ENCODE measurements at places on chromosomes 3 and 15.

- no peak for DNase-seq
These were observed 167.9 kb upstream of the CBLB start for GRCh38 chr3:106036696-106037095.

DNA sequence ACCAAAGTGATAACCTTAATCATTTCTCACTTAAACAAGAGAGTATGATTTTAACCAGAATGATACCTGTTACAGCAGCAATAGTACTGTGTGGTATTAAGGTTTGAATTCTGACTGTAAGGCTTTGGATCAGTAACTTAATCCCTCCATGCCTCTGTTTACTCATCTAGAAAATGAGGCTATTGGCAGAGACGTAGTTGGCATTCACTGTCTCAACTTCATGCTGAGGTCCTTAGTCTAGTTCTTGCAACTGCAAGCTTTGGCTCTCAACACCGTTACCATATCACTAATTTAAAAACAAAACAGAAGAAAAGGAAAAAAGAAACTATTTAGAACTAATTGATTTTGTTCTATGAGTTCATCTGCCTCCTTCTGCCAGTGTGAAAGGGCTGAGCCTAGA lies 875.4 kb downstream of the MCTP2 start:
- DNase-seq = no peak

- DNase-seq = no peak
These were observed 839.8 kb downstream of the NTRK3 start for GRCh38 chr15:87416591-87417257.

- no peak for DNase-seq
These were observed 34.2 kb downstream of the CLEC3B start for GRCh38 chr3:45060165-45060892.

DNA sequence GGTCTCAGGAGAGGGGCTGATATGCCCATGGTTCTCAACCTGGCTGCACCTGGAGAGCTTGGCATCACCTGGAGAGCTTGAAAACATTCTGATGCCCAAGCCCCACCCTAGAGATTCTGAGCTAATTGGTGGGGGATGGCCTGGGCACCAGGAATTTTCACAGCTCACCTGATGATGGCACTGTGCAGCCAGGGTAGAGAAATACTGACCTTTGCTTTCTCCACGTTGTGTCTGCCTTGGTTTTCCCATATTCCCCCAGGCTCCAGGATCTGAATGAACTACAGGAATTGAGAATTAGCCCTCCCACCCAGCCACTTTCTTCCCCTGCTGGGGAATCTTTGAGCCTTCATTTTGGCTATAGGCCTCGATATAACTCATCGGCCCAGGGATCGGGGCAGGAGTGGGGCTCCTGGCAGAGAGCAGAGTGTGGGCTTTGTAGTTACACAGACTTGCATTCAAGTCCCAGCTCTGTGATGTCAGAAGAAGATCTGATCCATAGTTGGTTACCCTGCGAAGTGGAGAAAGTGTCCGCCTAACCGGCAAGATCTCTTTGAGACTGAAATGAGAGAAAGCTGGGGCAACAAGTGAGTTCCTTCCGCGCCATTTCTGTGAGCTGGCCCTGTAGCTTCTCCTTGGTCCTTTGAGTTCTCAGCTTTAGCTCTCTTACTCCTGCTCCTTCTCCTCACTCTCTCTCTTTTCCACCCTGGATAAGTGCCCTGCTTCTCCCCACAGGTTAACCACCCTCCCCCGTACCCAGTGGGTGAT lies 33.1 kb upstream of the UBE2Q2 start:
- DNase-seq = no peak

GRCh38 chr15:78988361-78988911 lies 43.6 kb upstream of the CTSH start:
- DNase-seq = no peak

DNA sequence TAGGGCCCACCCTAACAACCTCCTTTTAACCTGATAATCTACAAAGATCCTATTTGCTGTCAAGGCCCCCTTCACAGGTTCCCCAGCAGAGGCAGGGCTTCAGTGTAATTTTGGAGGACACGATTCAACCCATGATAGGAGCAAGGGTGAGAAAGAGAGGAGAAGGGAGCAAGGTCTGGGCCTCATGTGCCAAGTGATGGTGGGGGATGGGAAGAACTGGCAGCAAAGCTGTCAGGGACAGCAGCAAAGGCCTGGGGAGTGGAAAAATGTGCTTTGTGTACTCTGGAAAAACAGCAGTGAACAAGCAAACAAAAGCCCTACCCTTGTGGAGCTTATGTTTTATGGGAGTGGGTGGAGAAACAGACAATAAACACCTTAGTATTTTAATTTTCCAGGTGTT lies 2.7 kb upstream of the GALNT15 start:
- no peak for DNase-seq

DNA sequence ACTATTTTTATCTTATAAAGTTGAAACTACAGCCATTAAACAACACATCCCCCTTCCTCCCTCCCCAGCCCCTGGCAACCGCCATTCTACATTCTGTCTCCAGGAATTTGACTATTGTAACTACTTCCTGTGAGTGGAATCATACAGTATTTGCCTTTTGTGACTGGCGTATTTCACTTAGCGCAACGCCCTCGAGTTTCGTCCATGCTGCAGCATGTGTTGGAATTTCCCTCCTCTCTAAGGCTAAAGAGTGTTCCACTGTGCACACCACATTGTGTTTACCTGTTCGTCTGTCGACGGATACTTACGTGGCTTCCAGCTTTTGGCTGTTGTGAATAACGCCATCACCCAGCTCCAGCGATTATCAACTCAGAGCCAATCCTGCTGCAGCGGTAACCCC lies 52.0 kb upstream of the DLG1 start:
- DNase-seq = no peak

GRCh38 chr3:157067114-157067513 lies 92.8 kb downstream of the CCNL1 start:
- no peak for DNase-seq

DNA sequence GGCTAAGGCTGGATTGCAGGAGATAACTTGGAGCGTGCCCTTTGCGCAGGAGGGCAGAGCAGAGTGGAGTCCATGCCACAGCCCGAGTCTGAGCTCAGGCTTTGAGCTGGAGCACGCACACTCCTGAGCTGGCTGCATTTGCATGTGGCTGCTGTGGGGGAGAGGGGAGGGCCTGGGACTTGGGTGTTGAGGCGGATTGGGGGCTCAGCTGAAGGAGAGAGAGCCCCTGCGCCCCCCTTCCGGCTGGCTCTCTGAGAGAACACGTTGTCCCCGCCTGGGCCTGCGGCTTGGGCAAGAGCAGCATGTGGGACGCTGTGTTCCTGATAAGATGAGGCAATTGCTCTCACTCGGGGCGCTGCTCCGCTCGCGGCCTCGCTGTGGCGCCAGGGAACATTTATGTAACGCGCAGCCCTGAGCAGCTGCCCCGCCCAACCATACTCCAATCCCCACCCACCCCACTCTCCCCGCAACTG lies 39.1 kb downstream of the KLF13 start:
- peak; percentile 79 for DNase-seq

GRCh38 chr3:113266738-113267137 lies 55.4 kb downstream of the BOC start:
- no peak for DNase-seq

GRCh38 chr3:127637546-127637945 lies 8.6 kb downstream of the PODXL2 start:
- no peak for DNase-seq

GRCh38 chr3:174457758-174458157 lies 401.4 kb upstream of the NAALADL2 start:
- DNase-seq = no peak

DNA sequence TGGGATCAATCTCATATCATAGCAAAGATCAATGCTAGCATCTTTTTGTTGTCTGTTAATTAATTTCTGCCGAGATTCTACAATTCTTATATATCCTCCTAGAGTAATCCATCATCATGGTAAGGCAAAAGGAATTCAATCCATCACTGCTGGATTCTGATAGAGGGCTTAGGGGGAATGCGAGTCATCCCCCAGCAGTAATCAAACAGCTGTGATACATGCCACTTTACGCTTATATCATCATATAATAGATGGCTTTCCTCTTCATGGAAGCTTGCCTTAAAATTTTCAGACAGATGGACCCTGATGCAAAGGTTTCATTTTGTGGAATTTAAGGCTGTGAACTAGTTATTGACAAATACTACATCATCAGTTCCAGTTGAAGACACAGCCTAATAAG lies 645.9 kb downstream of the CADM2 start:
- DNase-seq = no peak

DNA sequence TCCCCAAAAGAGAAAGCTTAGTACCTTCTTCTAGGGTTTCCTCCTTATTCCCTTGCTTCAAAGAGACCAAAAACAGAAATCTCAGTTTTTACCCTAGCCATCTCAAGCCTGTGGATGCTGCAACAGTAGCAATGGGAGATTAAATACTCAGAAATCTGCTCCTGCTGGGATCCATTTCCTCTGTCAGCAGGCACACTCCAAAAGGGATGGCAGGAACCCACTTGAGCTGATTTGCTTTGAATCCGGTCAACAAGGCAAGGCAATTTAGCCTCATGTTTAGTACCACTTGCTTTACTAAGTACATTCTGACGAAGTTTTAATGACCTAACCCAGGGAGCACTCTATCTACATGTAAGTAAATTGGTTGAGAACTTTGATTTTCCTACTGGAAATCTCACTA lies 590.0 kb upstream of the ADAMTS9 start:
- DNase-seq = no peak

- no peak for DNase-seq
These were observed 497.0 kb upstream of the TBL1XR1 start for GRCh38 chr3:177694316-177694715.

DNA sequence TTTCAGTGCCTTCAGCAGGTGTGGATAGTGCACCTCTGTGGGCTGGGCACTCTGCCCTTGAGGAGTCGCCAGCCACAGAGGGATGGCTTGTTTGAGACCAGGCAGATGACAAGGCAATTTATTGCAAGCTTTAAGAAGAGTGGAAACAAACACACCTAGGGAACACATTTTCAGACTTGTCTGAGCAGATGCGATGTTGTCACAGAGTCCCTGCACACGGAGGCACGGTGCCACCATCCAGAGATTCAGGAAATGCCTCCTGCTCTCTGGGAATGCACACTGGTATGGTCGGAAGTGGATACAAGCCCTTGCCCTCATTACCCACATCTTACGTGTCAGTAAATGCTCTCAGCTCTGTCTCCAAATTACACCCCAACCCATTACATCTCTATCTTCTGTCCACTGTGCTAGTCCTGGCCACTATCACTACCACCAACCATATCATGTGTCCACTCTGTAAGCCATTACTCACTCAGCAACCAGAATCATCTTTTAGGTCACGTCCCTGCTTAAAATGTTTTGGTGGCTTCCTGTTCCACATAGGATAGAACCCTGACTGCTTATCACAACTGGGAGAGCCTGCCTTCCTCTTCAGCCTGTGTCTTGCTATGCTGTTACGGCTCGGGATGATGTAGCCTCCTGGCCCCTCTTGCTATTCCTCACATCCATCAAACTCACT lies 196.9 kb downstream of the SLCO3A1 start:
- no peak for DNase-seq

- no peak for DNase-seq
These were observed 436.0 kb downstream of the AGBL1 start for GRCh38 chr15:86515625-86516024.

DNA sequence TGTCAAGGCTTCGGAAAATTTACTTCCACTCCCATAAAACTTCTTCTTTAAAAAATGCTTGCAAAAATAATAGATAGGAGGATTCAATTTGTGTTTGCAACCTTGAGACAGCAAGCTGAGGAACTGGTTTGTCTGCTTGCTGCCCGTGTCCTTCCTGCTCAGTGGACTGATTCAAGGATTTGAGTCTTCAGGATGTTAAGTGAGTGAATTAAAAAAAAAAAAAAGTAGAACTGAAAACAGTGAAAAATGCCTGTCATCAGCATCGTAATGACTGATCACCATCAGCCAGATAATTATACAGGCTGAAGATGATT lies 453.7 kb downstream of the FGF12 start:
- DNase-seq = no peak

DNA sequence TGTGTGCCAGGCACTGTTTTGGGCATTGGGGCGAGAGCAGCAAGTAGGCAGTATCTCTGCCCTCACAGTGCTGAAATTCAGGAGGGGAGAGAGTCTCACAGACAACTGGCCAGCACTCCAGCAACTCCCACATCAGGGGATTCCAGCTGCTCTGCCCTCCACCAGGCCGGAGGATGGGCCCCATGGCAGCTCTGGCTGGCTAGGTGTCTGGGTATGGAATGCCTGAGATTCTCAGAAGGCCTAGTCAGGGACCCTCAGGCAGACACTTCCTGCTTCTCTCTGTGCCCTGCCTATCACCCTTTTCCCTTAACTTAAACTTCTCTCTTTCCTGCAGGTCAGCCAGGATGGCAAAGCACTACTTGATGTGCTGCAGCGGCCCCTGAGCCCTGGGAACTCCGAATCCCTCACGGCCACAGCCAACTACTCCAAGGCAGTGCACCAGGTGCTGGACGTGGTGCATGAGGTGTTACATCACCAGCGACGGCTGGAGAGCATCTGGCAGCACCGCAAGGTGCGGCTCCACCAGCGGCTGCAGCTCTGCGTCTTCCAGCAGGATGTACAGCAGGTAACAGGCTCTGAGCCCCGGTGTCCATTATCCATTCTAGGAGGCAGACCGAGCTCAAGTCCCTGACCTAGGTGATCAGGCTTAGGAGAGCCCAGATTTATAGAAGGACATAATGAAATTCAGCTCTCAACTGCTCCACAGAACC lies 342.2 kb upstream of the ROPN1 start:
- DNase-seq = no peak

DNA sequence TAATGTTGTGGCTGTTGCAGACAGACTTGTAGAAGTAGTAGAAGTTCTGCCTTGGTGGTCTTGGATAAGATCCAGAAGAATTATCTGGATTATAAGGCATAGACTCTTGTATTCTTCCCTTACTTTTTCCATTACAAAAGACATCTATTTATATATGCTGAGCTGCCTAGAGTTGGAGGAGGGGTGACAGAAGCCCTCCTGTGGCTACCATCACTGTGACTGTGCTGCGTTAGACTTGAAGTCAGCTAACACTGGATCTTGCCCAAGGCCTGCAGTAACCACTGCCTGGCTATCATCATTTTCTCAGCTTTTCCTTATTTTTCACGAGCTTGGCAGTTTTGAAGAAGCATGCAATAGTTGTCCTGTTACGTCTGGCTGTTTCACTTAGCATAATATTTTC lies 684.8 kb upstream of the BCHE start:
- no peak for DNase-seq

GRCh38 chr3:23735535-23736326 lies 70.0 kb upstream of the UBE2E1 start:
- no peak for DNase-seq

GRCh38 chr3:105493305-105493892 lies 126.7 kb downstream of the ALCAM start:
- no peak for DNase-seq

DNA sequence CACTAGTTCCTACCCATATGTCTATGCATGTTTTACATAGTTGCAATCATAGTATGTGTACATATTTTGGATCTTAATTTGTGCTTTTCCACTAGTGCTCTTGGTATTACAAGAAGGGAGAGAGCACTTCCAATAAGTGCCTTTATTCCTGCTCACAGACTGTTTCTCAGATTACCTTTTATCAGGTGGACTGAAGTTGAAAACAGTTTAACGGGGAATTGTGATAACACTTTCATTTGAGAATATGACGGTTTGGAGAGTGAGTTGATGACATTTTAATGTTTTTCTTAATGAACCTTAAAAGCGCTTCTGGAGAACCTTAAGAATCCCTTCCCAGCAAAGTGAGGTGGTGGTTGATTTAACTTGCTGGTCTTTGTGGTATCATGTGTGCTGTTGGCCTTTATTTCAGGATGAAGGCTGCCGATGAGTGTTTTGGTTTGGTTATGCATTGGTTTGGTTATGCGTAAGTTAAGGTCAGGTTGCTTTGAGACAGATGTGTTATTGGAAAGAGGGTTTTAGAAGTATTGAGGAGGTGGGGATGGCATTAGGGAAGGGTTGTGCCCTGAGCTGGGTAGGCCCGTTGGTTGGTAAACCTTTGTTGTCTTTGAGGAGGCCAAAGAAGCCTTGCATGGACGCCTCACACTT lies 2.8 kb downstream of the EDEM1 start:
- DNase-seq = no peak
